ENCODE measurements at places on chromosomes 7 and 10. TPM values are rescaled to one million over a fixed set of nuclear protein-coding genes. Genes with fewer than 3 reads are reported as not detected.

- DNase-seq: no peak
- no peaks in the 10 kb centered on the region for H3K4me1 ChIP-seq
- H3K27me3 ChIP-seq: no peaks in the 10 kb centered on the region
- H3K36me3 ChIP-seq: no peaks in the 10 kb centered on the region
These were observed 54.8 kb upstream of the SLC35B4 start for GRCh38 chr7:134371536-134371935.

GRCh38 chr10:36738738-36739431 lies 386.5 kb upstream of the ANKRD30A start:
- H3K27ac ChIP-seq: no peak overlapping the region
- H3K36me3 ChIP-seq: no peaks in the 10 kb centered on the region
- no peak overlapping the region for H3K4me3 ChIP-seq
- DNase-seq: no peak
- no peaks in the 10 kb centered on the region for H3K27me3 ChIP-seq

The AHR gene
- 45.4 TPM for total RNA-seq

The SNX8 gene
- 20.0 TPM for total RNA-seq

The LRIT1 gene
- not detected for total RNA-seq

DNA sequence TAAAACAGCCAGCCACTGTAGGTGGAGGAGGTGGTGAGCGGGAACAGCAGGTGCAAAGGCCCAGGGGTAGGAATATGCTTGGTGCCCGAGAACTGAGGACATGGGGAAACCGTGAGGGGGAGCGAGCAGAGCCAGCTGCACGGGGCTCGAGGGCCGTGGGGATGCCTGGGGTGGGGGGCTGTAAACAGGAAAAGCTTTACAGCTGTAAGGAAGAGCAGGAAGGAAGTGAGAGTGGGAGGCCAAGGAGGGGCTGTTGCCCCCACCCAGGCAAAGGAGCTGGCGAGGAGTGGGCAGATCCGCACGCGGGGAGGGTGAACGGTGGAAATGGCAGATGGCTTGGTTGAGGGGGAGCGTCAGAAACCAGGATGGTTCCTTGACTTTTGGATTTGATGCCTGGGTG lies 34.4 kb downstream of the ZMIZ1 start:
- no peak overlapping the region for H3K4me3 ChIP-seq
- H3K27me3 ChIP-seq: no peaks in the 10 kb centered on the region
- H3K27ac ChIP-seq: peak overlapping the region; percentile 91
- DNase-seq: no peak

The EGR2 gene
- 2.1 TPM for total RNA-seq

DNA sequence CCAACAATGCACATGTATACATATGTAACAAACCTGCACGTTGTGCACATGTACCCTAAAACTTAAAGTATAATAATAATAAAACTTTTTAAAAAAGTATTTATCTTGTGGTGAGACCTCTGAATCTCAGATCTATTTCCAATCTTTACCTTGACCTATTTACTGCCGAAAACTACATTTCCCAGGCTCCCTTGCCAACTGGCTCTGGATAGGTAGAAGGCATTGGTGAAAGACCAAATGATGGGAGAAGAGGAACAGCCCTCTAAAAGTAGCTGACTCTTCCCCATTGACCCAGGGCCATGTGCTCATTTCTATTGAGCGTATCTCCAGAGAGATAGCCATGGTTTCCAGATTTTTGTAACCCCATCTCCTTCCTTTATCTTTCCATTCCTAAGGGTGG lies 247.4 kb downstream of the GPAM start:
- DNase-seq: no peak
- H3K27ac ChIP-seq: no peak overlapping the region
- no peaks in the 10 kb centered on the region for H3K27me3 ChIP-seq
- H3K4me3 ChIP-seq: no peak overlapping the region
- H3K36me3 ChIP-seq: no peaks in the 10 kb centered on the region

DNA sequence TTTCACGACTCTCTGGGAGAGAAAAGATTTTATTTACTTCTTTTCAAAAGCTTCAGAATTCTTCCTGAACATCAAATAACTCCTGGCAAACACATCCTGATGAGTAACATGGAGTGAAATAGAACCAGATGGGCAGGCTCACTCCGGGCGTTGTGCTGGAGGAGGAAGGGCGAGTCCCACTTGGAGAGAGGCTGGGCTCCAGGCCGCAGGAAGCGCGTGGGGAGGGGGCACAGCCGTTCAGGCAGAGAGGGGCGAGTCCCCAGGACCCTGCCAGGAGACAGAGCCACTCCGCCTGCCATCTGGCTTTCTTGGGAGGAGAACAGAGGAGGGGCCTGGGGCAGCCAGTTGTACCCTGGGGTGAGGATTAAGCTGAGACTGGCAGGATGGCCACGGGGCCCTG lies 265.9 kb upstream of the ZMIZ1 start:
- H3K27me3 ChIP-seq: no peaks in the 10 kb centered on the region
- peak; percentile 82 for DNase-seq
- H3K27ac ChIP-seq: peak overlapping the region; percentile 56

- H3K4me1 ChIP-seq: no peaks in the 10 kb centered on the region
- no peak overlapping the region for H3K4me3 ChIP-seq
- H3K36me3 ChIP-seq: peaks cover 3% of the 10 kb centered on the region
- peak overlapping the region; percentile 59 for H3K27ac ChIP-seq
These were observed 9.6 kb upstream of the CCM2 start for GRCh38 chr7:44990109-44991023.

DNA sequence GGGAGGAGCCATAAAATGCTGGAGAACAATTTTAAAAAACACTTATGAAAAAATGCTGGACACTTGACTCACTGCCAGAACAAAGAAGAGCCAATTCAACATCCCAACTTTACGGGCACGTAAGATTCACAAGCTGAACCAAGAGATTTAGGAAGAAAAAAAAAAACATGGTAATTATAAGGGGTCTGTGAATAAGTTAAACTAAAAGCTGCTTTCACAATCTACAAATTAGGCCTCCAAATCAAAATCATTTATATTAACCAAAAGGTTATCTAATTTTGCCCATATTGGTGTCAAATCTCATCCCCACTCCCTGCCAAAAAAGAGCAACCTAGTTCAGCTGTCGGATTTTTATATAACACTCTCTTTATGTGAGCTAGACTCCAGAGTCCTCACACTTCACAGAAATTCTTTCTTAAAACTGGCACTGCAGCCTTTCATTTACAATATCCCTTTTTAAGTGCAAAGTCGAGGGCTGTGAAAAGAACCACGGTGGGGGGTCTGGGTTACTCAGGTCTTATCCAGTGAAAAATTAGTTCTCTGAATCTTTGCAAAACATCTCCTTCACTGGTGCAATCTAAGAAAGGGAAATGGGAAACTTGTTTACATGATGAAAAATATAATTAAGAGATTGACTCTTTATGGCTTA lies 30.4 kb upstream of the DGKI start:
- no peak overlapping the region for H3K4me3 ChIP-seq
- no peaks in the 10 kb centered on the region for H3K4me1 ChIP-seq
- DNase-seq: no peak
- no peaks in the 10 kb centered on the region for H3K27me3 ChIP-seq

The TMEM106B gene
- total RNA-seq: 76.6 TPM

The DCLRE1C gene
- total RNA-seq: 2.9 TPM

The LRRC17 gene
- 1.8 TPM for total RNA-seq

- no peak overlapping the region for H3K4me3 ChIP-seq
- no peak overlapping the region for H3K27ac ChIP-seq
- H3K27me3 ChIP-seq: no peaks in the 10 kb centered on the region
These were observed 41.1 kb upstream of the DLG5 start for GRCh38 chr10:77967611-77968022.

DNA sequence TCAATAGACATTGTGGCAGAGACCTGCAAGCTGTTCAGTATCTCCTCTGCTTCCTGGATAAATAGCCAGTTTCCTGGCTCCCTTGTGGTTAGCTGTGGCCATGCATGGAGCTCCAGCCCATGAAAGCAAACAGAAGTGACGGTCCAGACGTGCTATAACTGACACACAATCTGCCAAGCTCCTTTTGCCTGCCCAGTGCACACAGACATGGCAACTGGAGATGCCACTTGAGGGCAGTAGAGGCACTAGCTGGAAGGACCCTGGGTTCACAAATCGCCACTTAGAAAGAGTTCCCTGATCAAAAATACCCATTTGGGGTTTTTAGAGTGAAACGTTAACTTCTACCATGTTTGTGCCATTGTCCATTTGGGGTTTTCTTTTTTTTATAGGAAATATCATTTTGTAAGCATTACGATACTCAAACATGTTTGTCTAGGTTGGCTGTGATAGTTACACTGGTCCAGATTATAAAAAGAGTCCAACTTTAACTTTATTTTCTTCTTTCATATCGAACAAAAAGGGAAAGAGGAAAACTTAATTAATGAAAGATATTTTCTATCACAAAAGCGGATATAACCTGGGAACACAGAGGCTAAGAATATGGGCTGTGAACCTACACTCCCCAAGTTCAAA lies 31.3 kb downstream of the KIN start:
- H3K4me1 ChIP-seq: no peaks in the 10 kb centered on the region
- H3K36me3 ChIP-seq: peaks cover 74% of the 10 kb centered on the region
- H3K27ac ChIP-seq: no peak overlapping the region
- no peak overlapping the region for H3K4me3 ChIP-seq

GRCh38 chr7:25456467-25457171 lies 228.3 kb upstream of the NPVF start:
- DNase-seq: peak; percentile 61
- H3K27ac ChIP-seq: peak overlapping the region; percentile 45
- no peaks in the 10 kb centered on the region for H3K36me3 ChIP-seq
- no peaks in the 10 kb centered on the region for H3K4me1 ChIP-seq
- no peaks in the 10 kb centered on the region for H3K27me3 ChIP-seq
- H3K4me3 ChIP-seq: no peak overlapping the region

The SH2D4B gene
- 0.12 TPM for total RNA-seq

The NAT16 gene
- not detected for total RNA-seq

The SLC18A3 gene
- total RNA-seq: not detected

GRCh38 chr7:1586126-1586826 lies 16.4 kb upstream of the PSMG3 start:
- H3K27me3 ChIP-seq: no peaks in the 10 kb centered on the region
- H3K36me3 ChIP-seq: no peaks in the 10 kb centered on the region
- no peaks in the 10 kb centered on the region for H3K4me1 ChIP-seq
- H3K4me3 ChIP-seq: no peak overlapping the region
- H3K27ac ChIP-seq: no peak overlapping the region

The PON1 gene
- total RNA-seq: not detected

The LOXL4 gene
- 1.5 TPM for total RNA-seq

DNA sequence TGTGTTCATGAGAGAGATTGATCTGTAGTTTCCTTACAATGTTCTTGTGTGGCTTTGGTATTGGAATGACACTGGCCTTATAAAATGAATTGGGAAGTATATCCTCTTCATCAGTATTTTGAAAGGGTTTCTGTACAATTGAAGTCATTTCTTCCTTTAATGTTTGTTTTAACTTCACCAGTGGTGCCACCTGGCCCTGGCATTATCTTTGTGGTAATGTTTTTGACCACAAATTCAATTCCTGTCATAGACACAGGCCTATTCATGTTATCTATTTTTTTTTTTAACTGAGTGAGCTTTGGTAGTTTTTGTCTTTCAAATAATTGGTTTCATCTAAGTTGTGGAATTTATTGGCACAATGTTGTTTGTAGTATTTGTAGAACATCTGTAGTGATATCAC lies 127.7 kb downstream of the CDK14 start:
- H3K4me3 ChIP-seq: no peak overlapping the region
- no peak for DNase-seq
- H3K4me1 ChIP-seq: peaks cover 26% of the 10 kb centered on the region
- peak overlapping the region; percentile 9 for H3K27ac ChIP-seq
- H3K27me3 ChIP-seq: no peaks in the 10 kb centered on the region
- no peaks in the 10 kb centered on the region for H3K36me3 ChIP-seq

GRCh38 chr7:108282427-108282996 lies 152.4 kb upstream of the LAMB4 start:
- H3K27me3 ChIP-seq: no peaks in the 10 kb centered on the region
- DNase-seq: no peak
- no peaks in the 10 kb centered on the region for H3K36me3 ChIP-seq
- no peaks in the 10 kb centered on the region for H3K4me1 ChIP-seq
- no peak overlapping the region for H3K27ac ChIP-seq

GRCh38 chr7:107877731-107878382 lies 13.1 kb upstream of the DLD start:
- no peaks in the 10 kb centered on the region for H3K27me3 ChIP-seq
- H3K36me3 ChIP-seq: no peaks in the 10 kb centered on the region
- no peak overlapping the region for H3K4me3 ChIP-seq
- DNase-seq: no peak
- H3K27ac ChIP-seq: no peak overlapping the region

The STOX1 gene
- 0.47 TPM for total RNA-seq

- H3K27me3 ChIP-seq: no peaks in the 10 kb centered on the region
- no peak overlapping the region for H3K4me3 ChIP-seq
- DNase-seq: no peak
- H3K27ac ChIP-seq: no peak overlapping the region
- no peaks in the 10 kb centered on the region for H3K4me1 ChIP-seq
These were observed 61.3 kb upstream of the INSIG1 start for GRCh38 chr7:155236386-155236785.

- no peak overlapping the region for H3K4me3 ChIP-seq
- no peaks in the 10 kb centered on the region for H3K36me3 ChIP-seq
- H3K4me1 ChIP-seq: no peaks in the 10 kb centered on the region
- DNase-seq: peak; percentile 32
These were observed 237.3 kb downstream of the PTPRN2 start for GRCh38 chr7:158350166-158350900.

DNA sequence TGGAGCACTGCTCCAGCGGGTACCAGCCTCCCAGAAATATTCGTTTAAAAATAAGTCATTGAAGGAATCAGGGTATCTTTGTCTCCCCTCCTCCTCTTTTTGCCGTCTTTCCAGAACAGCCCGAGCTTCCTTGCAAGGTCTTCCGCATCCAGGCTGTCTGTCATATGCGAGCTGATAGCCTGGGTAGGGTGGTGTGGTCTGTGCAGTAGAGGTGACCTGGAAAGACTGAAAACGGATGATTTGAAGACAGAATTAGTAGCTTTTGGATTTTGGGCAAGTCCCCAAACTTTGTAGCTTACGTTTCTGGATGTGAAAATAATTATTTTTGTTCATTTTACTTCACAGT lies 480 bp downstream of the VPS50 start:
- H3K4me3 ChIP-seq: peak overlapping the region; percentile 76
- no peaks in the 10 kb centered on the region for H3K36me3 ChIP-seq
- no peaks in the 10 kb centered on the region for H3K27me3 ChIP-seq
- H3K27ac ChIP-seq: peak overlapping the region; percentile 55
- peaks cover 19% of the 10 kb centered on the region for H3K4me1 ChIP-seq

GRCh38 chr7:116906391-116906790 lies 44.0 kb downstream of the CAPZA2 start:
- H3K27me3 ChIP-seq: no peaks in the 10 kb centered on the region
- H3K27ac ChIP-seq: no peak overlapping the region
- H3K36me3 ChIP-seq: peaks cover 64% of the 10 kb centered on the region
- H3K4me3 ChIP-seq: no peak overlapping the region

The OAT gene
- 49.8 TPM for total RNA-seq

DNA sequence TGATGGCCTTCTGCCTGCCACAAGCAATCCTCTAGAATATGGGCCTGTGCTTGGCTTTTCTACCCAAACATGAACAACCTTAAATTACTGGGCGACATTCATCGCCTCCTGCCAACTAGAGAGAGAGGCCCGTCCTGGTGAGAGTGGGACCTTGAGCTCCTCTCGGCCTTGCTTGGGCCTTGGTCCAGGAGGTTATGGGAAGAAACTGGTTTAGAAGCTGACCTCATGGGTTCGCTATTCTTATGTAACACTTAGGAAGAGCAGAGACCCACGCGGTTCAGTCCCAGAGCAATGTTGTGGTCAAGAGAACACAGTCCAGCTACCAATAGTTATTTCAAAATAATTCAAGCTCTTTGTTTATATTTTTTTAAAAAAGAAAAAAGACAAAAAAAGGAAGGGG lies 176.3 kb upstream of the ZNF32 start:
- H3K4me1 ChIP-seq: no peaks in the 10 kb centered on the region
- peak overlapping the region; percentile 90 for H3K27ac ChIP-seq
- peak; percentile 83 for DNase-seq
- no peak overlapping the region for H3K4me3 ChIP-seq
- no peaks in the 10 kb centered on the region for H3K36me3 ChIP-seq

The ITPRID1 gene
- total RNA-seq: not detected

Measured in right atrium auricular region (tissue), 2 donors.